T1000 (cell line): ENCODE measurements at places on chromosomes 5 and 9.

DNA sequence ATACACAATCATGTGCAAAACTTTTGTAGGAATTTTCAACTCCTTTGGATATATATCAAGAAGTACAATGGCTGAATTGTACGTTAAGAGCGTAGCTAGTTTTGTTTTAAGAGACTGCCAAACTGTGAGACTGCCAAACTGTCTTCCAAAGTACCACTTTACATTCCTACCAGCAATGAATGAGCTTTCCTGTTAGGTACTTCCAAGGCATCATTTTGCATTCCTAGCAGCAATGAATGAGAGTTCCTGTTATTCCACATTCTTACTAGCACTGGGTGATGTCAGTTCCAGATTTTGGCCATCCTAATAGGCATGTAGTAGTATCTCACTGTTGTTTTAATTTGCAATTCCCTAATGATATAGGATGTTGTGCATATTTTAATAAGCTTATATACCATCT lies 219.3 kb downstream of the KCNN2 start:
- DNase-seq, result no peak

DNA sequence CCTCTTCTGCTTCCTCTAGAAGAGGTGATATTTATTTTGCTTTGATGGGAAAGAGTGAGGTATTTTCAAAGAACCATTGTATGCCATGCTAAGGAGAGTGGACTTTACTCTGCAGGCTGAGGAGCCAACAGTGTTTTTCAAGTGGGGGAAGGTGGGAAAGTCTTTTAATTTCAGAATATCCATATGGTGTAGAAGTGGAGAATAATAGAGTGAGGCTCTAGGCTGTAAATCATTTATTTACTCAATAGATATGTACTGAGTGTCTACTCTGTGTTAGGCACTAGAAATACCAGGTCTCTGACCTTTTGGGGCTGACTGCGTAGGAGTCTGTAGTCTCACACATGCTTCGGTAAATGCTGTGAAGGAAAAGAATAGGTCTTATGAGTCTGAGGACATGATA lies 30.7 kb upstream of the TENT2 start:
- no peak for DNase-seq

DNA sequence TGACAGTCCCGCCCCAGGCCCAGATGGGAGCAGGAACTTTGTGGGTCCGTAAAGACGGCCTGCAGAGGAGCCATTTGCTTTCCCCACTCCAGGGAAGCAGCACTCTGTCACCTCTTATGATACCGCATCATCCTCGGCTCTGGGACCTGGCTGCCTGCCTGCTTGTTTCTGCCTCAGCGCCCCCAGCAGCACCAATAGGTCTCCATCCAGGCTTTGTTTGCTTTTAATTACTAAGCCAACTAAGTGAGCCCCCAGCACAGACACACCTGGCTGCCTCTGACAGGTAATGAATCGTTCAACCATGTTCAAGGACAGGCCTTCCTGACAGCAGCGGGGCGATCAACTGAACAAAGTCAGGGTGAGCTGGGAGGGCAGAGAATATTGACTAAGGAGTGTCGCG lies 141.4 kb downstream of the C5orf15 start:
- DNase-seq, result no peak

DNA sequence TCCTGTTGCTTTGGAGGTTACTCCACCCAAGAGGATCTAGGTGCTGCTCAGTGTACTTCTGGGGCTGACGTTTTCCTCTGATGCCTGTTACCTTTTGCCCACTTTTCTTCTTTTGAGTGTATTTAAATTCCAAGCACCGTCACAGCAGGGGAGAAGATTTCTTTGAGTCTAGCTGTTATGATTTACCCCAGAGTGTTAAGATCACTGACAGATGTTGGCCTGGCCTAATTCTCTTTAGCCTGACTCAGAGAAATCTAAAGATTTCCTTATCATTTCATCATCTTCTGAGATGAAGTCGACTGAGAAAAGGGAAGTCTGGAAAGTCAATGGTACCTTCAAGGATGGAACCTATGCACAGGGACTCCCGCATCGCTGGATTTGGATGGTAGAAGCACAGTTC lies 191.5 kb downstream of the FBXL7 start:
- no peak for DNase-seq

DNA sequence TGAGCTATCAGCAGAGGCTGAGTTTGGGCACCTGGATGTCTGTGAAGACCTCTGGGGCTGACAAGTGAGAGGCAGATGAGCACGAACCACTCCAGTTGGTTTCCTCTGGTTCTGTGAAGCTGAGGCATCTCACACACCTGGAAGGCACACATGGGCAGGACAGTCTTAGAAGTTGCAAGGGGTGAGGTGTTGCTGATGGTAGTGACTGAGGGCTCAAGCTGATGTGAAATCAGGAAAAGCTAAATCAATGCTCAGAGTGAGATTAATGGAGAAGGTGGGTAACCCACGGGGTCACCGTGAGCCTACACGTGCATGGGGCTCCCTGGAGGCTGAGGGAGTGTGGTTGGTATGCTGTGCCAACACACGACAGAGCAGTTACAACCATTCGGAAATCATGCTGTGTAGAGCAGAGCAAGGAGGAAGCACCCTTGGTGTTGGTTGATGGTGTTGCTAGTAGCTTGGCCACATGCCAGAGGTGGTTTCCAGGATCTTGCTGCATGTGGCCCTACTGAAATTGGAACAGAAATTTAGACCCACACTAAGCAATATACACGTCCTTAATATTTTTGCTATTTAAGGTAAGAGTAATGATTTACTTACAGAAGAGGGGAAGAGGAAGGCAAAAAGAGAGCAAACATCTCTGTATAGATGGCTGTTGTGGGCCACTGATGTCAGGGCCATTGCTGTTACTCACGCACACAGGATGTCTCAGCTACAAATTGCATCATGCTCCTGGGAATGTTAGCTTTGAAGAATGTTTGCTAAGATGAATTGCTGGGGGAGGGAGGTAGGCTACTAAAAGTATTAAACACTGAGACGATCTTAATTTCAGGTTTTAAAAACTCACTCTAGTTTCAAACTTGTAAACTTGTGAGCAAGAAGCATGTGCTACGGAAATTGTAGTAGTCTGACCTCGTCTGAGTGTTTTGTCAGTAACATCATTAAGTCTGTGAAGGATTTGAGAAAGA lies 170.5 kb downstream of the ARHGEF28 start:
- DNase-seq, result no peak

DNA sequence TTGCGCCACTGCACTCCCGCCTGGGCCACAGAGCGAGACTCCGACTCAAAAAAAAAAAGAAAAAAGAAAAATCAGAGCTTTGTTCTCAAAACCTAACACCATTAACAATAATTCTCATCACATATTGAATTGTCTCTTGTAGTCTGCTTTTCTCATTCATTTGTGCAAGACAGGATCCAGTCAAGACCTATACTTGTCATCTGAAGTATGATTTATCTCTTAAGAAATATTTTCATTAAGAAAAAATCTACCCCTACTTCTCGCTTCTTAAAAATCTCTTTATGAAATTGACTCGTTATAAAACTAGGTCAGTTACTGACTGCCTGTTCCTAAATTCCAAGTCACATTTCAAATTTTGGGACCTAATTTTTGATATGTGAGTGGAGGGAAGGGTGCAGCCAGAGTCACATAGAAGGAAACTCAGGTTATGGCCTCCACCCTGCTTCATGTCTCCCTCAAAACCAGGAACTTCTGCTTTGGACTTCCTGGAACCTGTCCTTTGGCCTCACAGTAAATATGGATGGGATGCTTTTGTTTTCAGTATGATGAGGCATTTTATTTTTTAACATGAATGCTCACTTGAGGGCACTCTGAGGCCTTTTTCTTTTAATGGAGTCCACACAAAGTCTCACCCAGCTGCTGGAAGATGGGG lies 18.9 kb downstream of the ZNF169 start:
- no peak for DNase-seq

DNA sequence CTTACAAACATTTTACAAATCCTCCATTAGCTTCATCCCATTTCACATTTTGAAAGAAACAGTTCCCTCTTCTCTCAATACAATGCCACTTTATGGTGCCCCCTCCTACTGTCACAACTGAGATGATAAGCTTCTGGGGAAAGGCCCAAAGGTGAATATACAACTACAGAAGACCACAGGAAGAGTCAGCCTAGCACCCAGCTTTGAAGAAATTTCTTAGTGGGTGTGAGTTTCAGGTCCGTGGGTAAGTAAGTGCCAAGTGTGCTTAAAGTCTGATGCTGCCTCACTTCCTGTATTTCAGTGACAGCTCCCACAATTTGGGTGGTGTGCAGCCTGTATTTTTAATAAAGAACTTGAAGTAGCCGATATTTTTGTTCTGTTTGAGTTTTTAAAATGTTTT lies 68.1 kb downstream of the ARHGEF28 start:
- DNase-seq, result no peak
